ENCODE measurements at places on chromosomes 5 and 9. TPM values are rescaled to one million over a fixed set of nuclear protein-coding genes. Genes with fewer than 3 reads are reported as not detected.
A peak's percentile ranks its signal among the peaks of the same experiment; 100 is the strongest.

DNA sequence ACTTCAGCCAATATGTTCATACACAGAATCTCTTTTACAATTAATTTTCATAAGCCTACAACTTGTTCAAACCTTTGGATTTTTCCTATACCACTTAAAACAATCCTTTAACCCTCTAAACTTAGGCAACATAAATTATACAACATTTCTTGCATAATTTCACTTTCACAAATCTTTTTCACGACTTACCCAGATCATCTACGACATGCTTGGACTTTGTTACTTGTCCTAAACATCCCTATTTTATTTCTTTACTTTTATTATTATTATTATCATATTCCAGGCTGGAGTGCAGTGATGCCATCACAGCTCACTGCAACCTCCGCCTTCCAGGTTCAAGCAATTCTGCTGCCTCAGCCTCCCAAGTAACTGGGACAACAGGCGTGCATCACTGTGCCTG lies 68.0 kb downstream of the CACNA1B start:
- no peak overlapping the region for H3K27ac ChIP-seq
- H3K4me1 ChIP-seq: no peaks in the 10 kb centered on the region
- DNase-seq: no peak
- no peaks in the 10 kb centered on the region for H3K27me3 ChIP-seq
- H3K36me3 ChIP-seq: peaks cover 1% of the 10 kb centered on the region
- no peak overlapping the region for H3K4me3 ChIP-seq

Gene ADAMTSL1
- 1.5 TPM for total RNA-seq

Gene PDLIM4
- total RNA-seq: 47.8 TPM

Gene SLC34A3
- total RNA-seq: not detected

- no peak overlapping the region for H3K4me3 ChIP-seq
- H3K4me1 ChIP-seq: no peaks in the 10 kb centered on the region
- H3K36me3 ChIP-seq: no peaks in the 10 kb centered on the region
- peaks cover 2% of the 10 kb centered on the region for H3K27me3 ChIP-seq
- no peak overlapping the region for H3K27ac ChIP-seq
These were observed 4.6 kb downstream of the DCANP1 start for GRCh38 chr5:135442431-135443160.

Gene CARTPT
- total RNA-seq: not detected

GRCh38 chr9:116479056-116479544 lies 208.0 kb upstream of the TRIM32 start:
- no peaks in the 10 kb centered on the region for H3K36me3 ChIP-seq
- H3K4me1 ChIP-seq: peaks cover 42% of the 10 kb centered on the region
- H3K4me3 ChIP-seq: no peak overlapping the region
- H3K27me3 ChIP-seq: no peaks in the 10 kb centered on the region
- no peak for DNase-seq

GRCh38 chr5:141913560-141914198 lies 10.0 kb upstream of the DELE1 start:
- peaks cover 54% of the 10 kb centered on the region for H3K27me3 ChIP-seq
- no peak for DNase-seq
- peak overlapping the region; percentile 17 for H3K4me3 ChIP-seq
- no peaks in the 10 kb centered on the region for H3K36me3 ChIP-seq
- peaks cover 11% of the 10 kb centered on the region for H3K4me1 ChIP-seq

DNA sequence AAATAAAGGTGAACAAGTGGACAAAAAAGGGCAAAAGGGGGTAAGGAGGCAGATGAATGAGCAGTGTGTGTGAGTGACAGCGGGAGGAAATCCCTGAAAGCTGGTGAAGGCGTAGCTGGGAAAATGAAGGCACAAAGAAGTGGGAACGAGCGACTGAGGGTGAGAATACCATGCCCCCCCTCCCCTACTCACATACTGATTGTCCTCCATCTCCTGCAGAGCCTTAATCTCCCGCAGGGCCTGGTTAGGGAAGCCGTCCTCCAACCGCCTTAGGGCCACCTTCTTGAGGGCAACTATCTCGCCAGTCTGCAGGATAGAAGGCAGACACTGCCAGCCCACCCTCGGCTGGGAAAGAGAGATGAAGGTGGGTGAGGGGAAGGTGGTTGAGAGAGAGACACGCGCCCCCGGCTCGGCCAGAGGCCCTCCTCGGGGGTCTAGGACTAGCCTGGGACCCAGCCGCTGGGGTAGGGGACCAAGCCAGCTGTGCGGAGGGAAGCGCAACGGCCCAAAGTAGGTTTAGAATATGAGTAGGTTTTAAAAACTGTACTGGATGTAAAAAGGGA lies 522 bp downstream of the CDK20 start:
- H3K4me1 ChIP-seq: peaks cover 14% of the 10 kb centered on the region
- H3K36me3 ChIP-seq: peaks cover 4% of the 10 kb centered on the region
- DNase-seq: no peak
- H3K27me3 ChIP-seq: no peaks in the 10 kb centered on the region
- peak overlapping the region; percentile 92 for H3K4me3 ChIP-seq

DNA sequence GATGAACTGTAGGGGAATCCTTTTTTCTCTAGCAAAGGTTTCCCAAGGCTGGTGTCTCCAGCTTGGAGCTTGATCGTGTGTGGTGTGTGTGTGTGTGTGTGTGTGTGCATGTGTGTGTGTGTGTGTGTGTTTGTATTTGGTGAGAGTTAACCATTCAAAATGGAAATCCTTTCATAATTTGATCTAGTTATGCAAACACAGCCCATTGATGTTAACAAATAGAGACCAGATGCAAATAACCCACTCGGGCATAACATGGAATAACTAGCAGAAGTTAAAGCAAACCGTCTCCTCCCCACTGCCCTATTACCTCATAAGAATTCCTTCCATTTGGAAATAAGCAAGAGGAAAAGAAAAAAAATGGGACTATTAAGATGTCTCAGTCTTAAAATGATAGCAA lies 24.9 kb upstream of the ZSWIM6 start:
- peaks cover 71% of the 10 kb centered on the region for H3K4me1 ChIP-seq
- no peak overlapping the region for H3K4me3 ChIP-seq
- H3K27me3 ChIP-seq: no peaks in the 10 kb centered on the region
- H3K27ac ChIP-seq: peak overlapping the region; percentile 58
- DNase-seq: no peak
- no peaks in the 10 kb centered on the region for H3K36me3 ChIP-seq

Gene ANKRD20A1
- 0.42 TPM for total RNA-seq

Gene RNF180
- 5.3 TPM for total RNA-seq

DNA sequence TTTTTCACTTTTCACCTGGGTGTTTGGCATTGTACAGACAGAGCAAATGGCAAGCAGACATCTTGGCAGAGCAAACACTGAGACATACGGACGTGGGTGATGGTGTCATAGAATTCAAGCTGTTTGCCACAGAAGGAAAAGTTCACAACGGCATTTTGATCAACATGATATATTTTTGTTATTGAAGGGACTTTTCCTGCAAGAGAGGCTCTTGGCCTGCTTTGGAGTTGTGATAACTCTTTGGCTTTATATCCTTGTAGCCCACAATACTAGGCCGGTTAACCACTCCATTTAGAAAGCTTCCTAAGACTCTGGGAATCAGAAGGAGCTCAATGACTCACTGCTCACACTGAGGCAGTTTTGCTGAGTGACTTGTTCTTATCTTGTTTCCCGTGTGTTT lies 1038.3 kb downstream of the TLE1 start:
- H3K4me3 ChIP-seq: no peak overlapping the region
- H3K27ac ChIP-seq: no peak overlapping the region
- no peaks in the 10 kb centered on the region for H3K36me3 ChIP-seq
- peaks cover 30% of the 10 kb centered on the region for H3K4me1 ChIP-seq
- DNase-seq: no peak

GRCh38 chr9:129630967-129631673 lies 5.2 kb downstream of the NTMT1 start:
- no peak for DNase-seq
- H3K36me3 ChIP-seq: peaks cover 19% of the 10 kb centered on the region
- H3K4me1 ChIP-seq: peaks cover 56% of the 10 kb centered on the region
- H3K27me3 ChIP-seq: no peaks in the 10 kb centered on the region
- peak overlapping the region; percentile 41 for H3K4me3 ChIP-seq

GRCh38 chr5:62698756-62699155 lies 120.1 kb downstream of the LRRC70 start:
- no peak overlapping the region for H3K27ac ChIP-seq
- no peak overlapping the region for H3K4me3 ChIP-seq
- H3K4me1 ChIP-seq: no peaks in the 10 kb centered on the region
- H3K27me3 ChIP-seq: no peaks in the 10 kb centered on the region

DNA sequence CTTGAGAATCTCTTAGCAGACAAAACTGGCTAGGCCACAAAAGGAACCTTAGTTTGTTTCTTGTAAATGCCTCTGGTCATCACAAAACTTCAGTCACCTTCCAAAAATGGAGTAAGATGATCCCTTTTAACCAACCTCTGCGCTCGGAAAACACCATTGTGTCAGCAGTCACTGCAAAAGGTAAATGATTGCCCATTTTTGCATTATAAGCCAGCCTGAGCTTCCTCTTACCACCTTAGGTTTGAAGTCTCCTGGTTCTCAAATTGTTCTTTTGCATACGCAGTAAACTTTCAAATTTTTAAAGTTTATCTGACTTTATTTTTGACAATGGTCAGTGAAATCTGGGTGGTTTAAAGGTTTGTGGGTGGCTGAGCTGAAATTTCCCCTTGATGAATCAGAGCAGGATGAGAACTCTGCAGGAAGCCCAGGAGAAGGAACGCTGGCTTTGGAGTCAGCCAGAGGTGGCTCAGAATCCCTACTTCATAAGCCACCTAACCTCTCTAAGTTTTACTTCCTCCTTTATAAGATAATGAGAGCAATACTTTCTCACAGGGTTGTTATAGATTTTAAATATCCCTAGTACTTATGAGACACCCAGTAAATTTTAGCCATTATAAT lies 131.4 kb downstream of the MED10 start:
- H3K4me1 ChIP-seq: no peaks in the 10 kb centered on the region
- H3K27me3 ChIP-seq: no peaks in the 10 kb centered on the region
- H3K36me3 ChIP-seq: no peaks in the 10 kb centered on the region
- no peak for DNase-seq

- no peaks in the 10 kb centered on the region for H3K27me3 ChIP-seq
- no peak overlapping the region for H3K27ac ChIP-seq
- DNase-seq: no peak
- no peak overlapping the region for H3K4me3 ChIP-seq
- peaks cover 20% of the 10 kb centered on the region for H3K4me1 ChIP-seq
- H3K36me3 ChIP-seq: no peaks in the 10 kb centered on the region
These were observed 69.6 kb downstream of the UGCG start for GRCh38 chr9:111966124-111966723.
